OCI-LY7 (cell line): ENCODE measurements at places on chromosomes 3 and 15. TPM values are rescaled to one million over a fixed set of nuclear protein-coding genes. Genes with fewer than 3 reads are reported as not detected.

GRCh38 chr15:61668444-61668843, 391.8 kb downstream of the VPS13C start:
- no peak for DNase-seq

DNA sequence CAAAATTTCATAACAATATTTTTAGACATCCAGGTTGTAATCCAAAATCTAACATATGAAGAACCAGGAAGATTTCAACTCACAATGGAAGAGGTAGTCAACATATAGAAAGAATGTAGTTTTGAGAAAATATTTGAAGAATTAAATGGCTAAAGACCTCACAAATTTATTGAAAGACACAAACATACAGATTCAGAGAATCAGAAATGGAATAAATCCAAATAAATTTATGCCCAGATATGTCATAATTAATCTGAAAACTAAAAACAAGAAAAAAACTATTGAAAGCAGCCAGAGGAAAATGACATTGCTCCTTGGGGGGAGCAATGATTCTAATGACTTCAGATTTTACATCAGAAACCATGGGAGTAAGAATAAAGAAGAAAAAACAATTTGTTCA, 75.8 kb downstream of the TCF12 start:
- DNase-seq: no peak

The KLHL6 gene
- 169 and 191 TPM in 2 replicates for total RNA-seq

The DNAH12 gene
- 0.21 TPM in 1 of 2 replicates, not detected in the other for total RNA-seq

The CFAP100 gene
- total RNA-seq: not detected in 2 replicates
